AG08395 (cell line): ENCODE measurements at places on chromosomes 12 and 14.

DNA sequence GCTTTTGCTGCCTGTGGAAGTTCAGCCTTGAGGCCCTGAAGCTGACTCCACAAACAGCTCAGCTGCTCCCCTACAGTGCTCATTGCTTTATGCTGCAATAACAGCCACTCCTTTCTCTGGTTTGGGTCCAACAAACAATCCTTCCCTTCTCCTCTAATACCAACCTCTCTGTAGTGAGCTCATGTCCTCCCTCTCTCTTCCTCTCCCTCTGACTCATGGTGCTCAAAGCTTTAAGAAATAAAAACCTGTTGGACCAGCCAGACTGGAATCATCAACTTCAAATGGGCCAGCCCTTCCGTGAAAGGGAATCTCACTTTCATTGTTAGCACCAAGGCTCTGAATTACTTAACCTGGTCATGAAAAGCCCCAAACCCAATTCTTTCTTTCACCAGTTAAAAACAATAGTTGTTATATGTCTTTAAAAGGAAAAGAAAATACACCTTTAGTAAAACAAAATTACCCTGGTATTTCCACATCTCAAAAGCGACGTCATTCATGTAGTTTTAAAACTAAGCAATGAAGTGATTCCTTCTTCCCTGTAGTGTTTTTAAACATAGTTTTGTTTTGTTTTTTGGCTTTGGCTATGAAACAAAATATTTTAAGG is 126.4 kb downstream of the DUSP6 start:
- peak; percentile 78 for DNase-seq

DNA sequence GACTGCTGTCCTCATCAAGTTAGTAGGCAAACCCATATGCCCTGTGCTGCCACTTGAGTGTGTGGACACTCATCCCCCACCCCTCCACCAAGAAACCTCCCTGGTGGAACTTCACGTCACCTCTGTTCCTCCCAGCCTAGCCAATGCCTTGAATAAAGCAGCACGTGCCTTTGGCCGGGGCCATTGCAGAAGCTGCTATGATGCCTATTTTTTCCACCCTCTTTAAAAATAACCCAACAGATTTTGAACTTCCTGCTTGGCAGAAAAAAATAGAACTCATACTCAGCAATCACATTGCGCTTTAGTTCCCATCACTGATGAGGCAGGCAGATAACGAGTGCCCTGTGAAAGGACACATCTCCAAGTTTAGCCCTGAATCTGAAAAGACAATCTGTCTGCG is 23.1 kb upstream of the PWP1 start:
- DNase-seq, result no peak

DNA sequence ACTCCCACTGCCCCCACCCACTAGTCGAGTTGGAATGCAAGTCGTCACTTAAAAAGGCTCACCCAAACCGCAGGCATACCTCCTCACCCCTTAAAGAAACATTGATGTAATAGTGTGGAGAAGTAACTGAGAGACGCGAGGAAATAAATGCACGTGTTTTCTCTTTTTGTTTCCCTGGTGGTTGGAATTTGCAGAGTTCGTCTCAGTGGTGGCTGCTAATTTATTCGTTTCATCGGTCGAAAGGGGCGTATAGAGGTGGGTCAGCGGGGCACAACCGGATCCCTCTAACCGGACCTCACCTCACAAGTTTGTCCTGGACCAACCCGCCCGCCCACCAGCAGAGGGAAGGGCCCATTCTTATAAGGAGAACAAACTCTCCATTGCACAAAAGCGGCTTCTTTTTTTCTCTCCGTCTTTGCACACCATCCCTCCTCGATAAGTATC is 5.0 kb upstream of the NPAS3 start:
- DNase-seq, result peak; percentile 37

GRCh38 chr12:30047516-30048254 is 263.9 kb upstream of the TMTC1 start:
- DNase-seq, result no peak

GRCh38 chr12:102316723-102317122 is 119.1 kb upstream of the PMCH start:
- DNase-seq, result no peak

DNA sequence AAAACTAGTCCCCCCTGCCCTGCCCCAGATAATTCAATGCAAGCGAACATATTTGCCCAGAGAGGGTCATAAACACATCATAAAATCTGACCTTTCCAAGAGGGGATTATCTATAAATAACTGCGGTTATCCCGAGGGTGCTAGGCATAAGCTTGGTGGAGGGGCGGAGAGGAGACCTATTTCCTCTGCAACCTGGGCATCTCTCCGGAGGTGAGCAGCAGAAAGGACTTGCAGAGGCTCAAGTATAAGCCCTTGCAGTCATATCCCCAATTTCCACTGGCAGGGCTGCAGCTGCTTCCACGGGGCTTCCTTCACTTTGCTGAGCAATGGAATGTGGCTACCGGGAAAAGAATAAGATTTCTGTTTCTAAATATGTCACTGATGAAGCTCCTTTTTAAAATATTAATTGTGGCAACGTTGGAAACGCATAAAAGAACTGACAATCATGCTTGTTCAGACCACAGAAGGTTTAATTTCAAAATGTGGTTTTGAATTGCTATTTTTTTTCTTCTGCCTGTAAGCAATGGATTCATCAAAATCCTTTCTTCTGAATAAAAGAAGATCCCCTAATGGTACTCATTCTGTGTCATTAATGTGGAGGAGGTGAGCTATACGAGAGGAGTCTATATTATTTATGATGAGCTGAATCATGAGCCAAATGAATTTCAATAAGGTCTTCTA is 268.9 kb upstream of the ATP2B1 start:
- DNase-seq, result no peak
